ENCODE measurements at places on chromosomes 4 and X. TPM values are rescaled to one million over a fixed set of nuclear protein-coding genes. Genes with fewer than 3 reads are reported as not detected.

DNA sequence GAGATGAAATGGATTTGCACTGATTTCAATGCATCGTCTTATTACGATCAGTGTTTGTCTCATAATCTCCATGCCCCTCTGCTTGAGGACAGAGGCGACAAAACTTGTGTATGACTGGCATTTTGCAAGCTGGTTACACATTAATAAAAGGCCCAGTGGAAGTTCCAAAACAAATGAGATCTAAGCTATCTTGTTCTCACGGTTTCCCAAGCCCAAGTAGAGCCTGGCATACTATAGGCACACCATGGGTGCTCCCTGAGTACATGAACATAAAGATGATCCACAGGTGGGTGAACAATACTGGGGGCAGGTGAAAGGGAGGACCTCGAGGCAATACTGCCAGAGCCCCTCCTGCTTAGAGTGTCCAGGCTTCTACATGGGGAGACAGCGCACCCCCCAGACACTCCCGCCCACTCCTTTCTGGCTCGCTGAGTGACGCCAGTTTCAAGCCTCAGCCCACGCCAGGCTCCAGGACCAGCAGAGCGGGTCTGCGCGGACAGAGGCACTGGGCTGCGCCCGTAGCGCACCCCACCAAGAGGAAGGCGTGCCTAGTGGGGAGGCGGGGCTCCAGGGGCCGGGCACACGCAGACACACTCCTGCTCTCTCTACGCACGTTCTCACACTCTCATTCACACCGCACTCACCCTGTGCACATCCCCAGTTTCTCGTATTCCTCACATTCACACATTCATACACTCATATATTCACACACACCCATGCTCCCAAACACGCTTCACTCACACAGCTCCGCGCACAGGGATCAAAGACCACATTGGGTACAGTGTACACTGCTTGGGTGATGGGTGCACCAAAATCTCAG, 8.9 kb upstream of the GSX2 start:
- no peak for DNase-seq

DNA sequence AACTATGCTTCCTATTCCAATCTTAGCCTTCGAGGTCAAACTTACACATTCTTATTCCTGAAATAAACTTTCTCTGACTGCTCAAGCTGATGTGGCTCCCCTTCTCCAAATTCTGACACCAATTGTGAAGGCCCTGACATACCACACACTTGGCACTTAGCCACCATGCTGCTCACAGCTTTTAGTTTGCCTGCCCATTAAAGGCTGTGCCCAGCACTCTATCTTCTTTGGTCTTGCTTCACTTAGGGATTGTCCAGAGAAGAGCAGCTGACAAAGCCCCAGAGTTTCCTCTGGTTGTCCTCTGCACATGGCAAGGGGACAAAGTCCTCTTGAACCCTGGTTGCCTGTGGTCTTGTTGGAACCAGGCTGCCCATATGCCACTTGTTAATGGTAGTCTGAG, 126.1 kb downstream of the ARHGEF9 start:
- no peak for DNase-seq

GRCh38 chr4:36078319-36078718, 166.0 kb downstream of the ARAP2 start:
- no peak for DNase-seq

DNA sequence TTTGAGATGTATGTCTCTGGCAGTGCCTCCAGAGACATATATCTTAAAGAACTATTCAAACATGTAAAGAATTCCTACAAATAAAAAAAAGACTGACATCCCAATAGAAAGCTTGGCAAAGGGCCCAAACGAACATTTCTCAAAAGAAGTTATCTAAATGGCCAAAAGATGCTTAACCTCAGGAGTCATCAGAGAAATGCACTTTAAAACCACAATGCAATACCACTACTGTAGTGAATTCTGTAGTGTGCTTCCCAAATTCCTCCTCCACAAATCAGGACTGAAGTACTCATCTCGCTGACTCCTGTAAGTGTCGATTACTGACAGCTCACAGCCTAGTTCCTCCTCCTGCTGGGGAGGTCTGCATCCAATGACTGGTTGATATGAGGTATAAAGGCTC, 129.0 kb upstream of the MAMLD1 start:
- no peak for DNase-seq

DNA sequence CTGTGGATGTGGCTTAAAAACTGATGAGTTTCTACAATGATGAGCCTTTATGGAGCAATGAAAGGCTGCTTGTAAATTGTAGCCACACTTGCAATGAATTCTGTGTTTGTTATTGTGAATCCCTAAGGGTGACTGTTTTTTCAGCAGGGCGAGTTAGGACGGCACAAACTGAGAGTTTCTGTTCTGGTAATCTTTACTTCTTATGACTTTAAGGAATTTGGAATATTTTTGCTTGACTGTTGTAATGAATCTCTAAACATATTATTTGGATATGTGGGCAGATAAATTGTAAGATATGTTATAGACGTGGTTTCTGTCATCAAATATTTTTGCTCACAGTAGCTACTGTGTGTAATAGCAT, 22.2 kb downstream of the RBPJ start:
- no peak for DNase-seq

- no peak for DNase-seq
These were observed 270.6 kb downstream of the BANK1 start for GRCh38 chr4:102061133-102061532.

- DNase-seq: no peak
These were observed 72.6 kb downstream of the USP38 start for GRCh38 chr4:143257356-143257755.

DNA sequence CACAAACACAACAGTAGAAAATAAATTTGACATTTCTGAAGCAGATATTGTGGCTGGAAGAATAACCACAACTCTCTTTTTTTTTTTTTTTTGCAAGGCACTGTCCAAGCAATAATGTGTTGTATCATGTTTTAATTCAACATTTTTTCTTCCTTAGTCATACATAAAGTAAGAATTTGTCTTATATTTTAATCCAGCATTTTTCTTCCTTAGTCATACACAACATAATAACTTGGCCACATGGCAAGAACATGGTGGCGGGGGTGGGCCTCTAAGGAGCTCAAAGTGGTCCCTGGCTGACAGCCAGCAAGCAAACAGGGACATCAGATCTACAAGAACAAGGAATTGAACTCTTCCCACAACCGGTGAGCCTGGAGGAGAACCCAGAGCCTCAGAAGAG, 20.2 kb downstream of the FBXW7 start:
- no peak for DNase-seq

DNA sequence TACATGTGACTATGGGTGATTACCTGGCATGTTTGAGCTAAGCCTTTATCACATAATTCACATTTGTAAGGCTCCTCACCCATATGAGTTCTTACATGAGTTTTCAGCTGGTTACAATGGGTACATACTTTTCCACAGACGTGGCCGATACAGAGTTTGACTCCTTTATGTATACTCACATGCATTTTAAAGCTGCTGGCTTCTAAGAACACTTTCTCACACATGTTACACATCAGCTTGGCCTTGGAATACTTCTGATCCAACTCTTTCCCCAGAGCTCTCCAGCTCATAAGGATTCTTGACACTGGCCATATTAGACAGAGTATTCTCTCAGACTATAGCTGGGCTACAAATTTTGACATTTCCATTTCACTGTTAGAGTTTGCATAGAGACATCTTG, 66.3 kb downstream of the TAB3 start:
- no peak for DNase-seq

DNA sequence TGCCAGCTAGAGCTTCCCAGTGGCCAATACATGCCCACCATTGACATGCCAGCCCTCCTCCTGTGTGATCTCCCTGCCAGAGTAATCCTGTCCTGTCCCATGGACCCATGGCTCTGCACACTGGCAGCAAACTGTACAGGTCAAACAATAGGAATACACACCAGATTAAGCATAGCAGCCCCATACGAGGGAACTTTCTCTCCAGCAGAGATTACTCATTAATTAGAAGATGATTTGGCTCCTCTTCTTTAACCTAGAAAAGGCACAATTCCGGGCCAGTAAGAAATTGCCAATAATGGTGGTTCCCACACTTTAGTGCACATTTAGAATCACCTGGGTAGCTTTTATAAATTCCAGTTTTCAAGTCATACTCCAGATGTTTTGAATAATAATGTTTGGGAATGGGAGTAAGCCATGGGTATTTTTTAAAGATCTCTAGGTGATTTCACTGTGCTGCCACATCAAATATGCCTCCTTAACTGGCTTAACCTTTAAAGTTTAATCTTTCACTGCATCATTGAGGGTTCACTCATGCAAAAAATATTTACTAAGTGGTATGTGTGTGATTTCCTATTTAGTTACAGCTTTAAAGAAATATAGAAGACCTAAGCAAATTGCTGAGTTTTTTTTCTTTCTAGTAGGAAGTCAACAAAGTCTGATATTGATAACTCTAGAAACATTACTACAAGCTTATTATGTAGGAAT, 277.6 kb upstream of the NWD2 start:
- no peak for DNase-seq

Gene GPC3
- total RNA-seq: not detected

Gene PROM1
- total RNA-seq: 0.27 TPM

Gene TEX13C
- total RNA-seq: not detected

Gene SMIM43
- total RNA-seq: 0.40 TPM

Gene LGI2
- total RNA-seq: not detected

Gene GAGE2A
- total RNA-seq: not detected
